Stimulated activated memory B cell treated with anti-CD40 and anti-IgM and Interleukin-4, amounts not matched to agents 10 μg/mL and 1 μg/mL and 100 μg/mL, for 72 hours (primary cell): ENCODE measurements at places on chromosomes 16 and 17.

GRCh38 chr16:23856251-23856709 is 20.5 kb downstream of the PRKCB start:
- H3K4me3 ChIP-seq, result no peak overlapping the region
- H3K36me3 ChIP-seq, result peaks cover 34% of the 10 kb centered on the region
- H3K4me1 ChIP-seq, result peaks cover 91% of the 10 kb centered on the region
- H3K27me3 ChIP-seq, result no peaks in the 10 kb centered on the region
- peak overlapping the region; percentile 70 for H3K27ac ChIP-seq

DNA sequence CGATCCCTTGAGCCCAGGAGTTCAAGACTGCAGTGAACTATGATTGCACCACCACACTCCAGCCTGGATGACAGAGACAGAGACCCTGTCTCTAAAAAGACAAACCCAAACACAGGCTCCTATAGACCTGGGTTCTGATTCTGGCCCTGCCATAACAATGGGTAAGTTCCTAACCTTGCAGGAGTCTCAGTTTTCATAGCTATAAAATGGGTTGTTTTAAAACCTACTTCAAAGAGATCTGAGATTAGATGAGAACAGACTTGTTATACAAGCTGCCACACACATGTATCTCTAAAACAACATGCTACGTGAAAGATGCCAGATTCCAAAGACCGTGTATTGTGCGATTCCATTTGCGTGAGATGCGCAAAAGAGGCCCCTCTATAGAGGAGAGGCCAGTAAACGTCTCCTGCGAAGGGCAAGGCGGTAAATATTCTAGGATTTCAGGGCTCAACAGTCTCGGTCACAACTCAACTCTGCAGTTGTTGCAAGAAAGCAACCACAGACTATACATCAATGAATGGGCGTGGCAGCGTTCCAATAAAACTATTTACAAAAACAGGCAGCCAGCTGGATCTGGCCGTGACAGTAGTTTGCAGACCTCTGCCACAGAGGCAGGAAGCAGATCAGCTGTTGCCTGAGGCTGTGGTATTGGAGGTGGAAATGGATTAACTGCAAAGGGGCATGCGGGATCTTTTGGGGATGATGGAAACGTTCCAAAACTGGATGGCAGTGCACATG is 5.9 kb downstream of the CORO7 start:
- H3K4me1 ChIP-seq, result peaks cover 30% of the 10 kb centered on the region
- no peak overlapping the region for H3K4me3 ChIP-seq
- no peak overlapping the region for H3K27ac ChIP-seq
- peaks cover 23% of the 10 kb centered on the region for H3K36me3 ChIP-seq
- ATAC-seq, result no peak

DNA sequence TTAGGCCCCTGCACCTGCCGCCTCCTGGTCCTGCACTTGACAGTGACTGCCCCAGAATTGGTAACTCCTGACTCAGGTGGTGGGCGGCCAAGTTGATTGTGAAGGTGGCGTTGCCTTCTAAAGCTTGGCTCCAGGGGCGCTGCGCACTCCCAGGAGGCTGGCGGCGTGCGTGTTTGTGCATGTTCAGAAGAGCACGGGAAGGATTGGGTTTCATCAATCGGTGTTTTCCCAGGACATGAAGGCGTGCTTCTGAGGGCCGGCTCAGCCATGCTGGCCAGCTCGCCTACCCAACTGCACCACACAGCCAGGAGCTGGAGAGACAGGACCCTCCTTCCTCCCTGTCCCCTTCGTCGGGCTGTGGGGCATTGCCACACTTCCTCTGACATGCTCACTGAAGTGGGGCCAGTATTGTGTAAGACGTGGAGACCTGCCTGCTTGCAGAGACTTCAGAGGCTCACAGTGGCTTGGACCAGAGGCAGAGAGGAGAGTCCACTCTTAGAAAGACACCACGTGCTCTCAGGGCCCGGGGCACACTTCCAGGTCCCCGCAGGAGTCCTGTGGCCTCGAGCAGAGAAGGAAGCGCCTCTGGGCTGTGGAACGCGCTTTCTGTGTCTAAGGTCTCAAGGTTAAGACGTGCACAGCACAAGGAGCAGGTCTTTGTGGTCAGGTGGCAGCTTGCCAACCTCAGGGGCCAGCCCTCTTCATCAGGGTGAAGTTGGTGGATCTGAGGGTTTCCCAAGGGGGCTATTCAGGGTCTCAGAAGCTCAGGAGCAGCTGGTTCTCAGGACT is 2.8 kb downstream of the RAB40C start:
- ATAC-seq, result no peak
- H3K36me3 ChIP-seq, result peaks cover 14% of the 10 kb centered on the region
- no peak overlapping the region for H3K4me3 ChIP-seq
- peak overlapping the region; percentile 76 for H3K27ac ChIP-seq
- H3K27me3 ChIP-seq, result no peaks in the 10 kb centered on the region

- no peak overlapping the region for H3K27ac ChIP-seq
- no peak for ATAC-seq
- peaks cover 43% of the 10 kb centered on the region for H3K36me3 ChIP-seq
Measured at GRCh38 chr16:88599092-88599733, 29.0 kb downstream of the ZC3H18 start.

DNA sequence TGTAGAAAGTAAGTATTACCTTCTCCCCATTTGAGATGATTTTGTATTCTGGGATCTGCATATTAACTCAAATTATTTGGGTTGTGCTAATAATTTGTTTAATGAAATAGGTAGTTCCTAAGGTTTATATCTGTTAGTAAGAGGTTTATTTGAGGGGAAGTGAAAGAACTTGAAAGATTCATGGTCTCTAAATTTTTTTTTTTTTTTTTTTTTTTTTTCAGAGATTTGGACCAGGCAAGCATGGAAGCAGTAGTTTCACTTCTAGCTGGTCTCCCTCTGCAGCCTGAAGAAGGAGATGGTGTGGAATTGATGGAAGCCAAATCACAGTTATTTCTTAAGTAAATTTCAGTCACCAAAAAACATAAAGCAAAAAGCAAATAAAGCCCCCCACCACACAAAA is 65.2 kb downstream of the OMG start:
- no peaks in the 10 kb centered on the region for H3K27me3 ChIP-seq
- no peak overlapping the region for H3K27ac ChIP-seq
- ATAC-seq, result no peak
- H3K4me3 ChIP-seq, result no peak overlapping the region

DNA sequence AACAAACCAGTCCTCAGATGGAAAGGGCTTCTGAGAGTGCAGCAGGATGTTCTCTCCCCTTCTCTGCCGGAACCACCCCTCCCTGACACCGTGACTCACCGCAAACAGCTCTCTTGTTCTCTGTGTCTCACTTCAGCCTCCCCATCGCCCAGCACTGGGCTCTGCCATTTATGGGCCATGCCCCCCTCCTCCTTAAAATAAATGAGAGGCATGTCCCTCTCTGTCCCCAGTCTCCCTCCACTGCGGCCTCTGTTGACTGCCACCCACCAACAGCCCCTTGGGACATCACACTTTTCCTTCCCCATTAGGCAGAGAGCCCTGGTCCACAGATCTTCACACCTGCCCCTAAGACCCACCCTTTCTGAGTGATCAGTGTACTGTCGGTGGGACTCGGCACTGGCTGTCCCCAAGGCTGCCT is 6.3 kb downstream of the CCDC102A start:
- peak; percentile 83 for ATAC-seq
- H3K27ac ChIP-seq, result peak overlapping the region; percentile 81
- H3K27me3 ChIP-seq, result no peaks in the 10 kb centered on the region
- peaks cover 15% of the 10 kb centered on the region for H3K36me3 ChIP-seq
- H3K4me3 ChIP-seq, result peak overlapping the region; percentile 64

GRCh38 chr17:5832886-5833285 is 237.3 kb upstream of the WSCD1 start:
- peaks cover 18% of the 10 kb centered on the region for H3K4me1 ChIP-seq
- ATAC-seq, result no peak
- H3K27ac ChIP-seq, result no peak overlapping the region
- no peak overlapping the region for H3K4me3 ChIP-seq
- no peaks in the 10 kb centered on the region for H3K36me3 ChIP-seq

GRCh38 chr16:86026171-86026910 is 127.4 kb downstream of the IRF8 start:
- no peaks in the 10 kb centered on the region for H3K4me1 ChIP-seq
- ATAC-seq, result peak; percentile 36
- peaks cover 62% of the 10 kb centered on the region for H3K27me3 ChIP-seq
- peaks cover 14% of the 10 kb centered on the region for H3K36me3 ChIP-seq
- H3K27ac ChIP-seq, result no peak overlapping the region
- no peak overlapping the region for H3K4me3 ChIP-seq

- H3K27ac ChIP-seq, result no peak overlapping the region
- H3K36me3 ChIP-seq, result peaks cover 5% of the 10 kb centered on the region
- no peak overlapping the region for H3K4me3 ChIP-seq
- H3K27me3 ChIP-seq, result no peaks in the 10 kb centered on the region
Measured at GRCh38 chr17:49585422-49586027, 9.9 kb downstream of the NXPH3 start.
